T-helper 17 cell (primary cell): ENCODE measurements at places on chromosomes 2 and 18.

- DNase-seq: no peak
Measured at GRCh38 chr2:161067846-161068350, 92.3 kb upstream of the TANK start.

DNA sequence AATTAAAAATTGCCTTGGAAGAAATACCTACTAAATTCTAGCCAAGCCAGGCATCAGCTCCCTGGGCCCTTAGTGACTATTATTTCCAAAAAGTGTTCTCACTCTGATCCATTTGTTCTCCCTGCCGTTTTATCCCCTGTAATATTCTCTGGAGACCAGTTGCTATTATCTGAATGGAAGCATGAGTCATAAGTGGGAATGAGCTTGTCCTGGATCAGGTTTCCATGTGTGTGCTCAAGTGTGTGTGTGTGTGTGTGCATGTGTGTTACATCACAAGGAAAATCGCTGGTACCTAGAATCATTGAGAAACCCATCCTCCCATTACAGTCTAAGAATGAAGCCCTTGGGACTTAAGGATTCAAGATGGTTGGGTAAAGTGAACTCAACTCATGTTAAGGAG, 130.3 kb upstream of the CXCR4 start:
- no peak for DNase-seq

DNA sequence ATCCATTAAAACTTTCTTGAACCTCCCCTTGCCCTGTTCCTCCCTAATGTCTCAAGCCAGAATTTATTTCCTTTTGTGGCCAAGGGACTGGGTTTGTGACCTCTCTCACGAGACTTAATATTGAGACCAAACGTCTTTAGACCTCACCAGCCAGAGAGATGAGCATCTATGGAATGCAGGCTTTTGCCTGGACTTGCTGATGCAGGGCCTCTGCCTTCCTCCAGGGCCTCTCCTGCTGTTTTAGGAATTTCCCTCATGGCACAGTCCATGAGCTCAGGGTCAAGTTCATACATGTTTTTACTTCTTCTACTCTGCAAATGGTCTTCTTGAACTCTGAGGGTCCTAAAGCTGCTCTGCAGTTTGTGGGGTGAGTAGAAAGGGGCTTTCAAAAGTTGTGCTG, 22.3 kb downstream of the IL1B start:
- no peak for DNase-seq

DNA sequence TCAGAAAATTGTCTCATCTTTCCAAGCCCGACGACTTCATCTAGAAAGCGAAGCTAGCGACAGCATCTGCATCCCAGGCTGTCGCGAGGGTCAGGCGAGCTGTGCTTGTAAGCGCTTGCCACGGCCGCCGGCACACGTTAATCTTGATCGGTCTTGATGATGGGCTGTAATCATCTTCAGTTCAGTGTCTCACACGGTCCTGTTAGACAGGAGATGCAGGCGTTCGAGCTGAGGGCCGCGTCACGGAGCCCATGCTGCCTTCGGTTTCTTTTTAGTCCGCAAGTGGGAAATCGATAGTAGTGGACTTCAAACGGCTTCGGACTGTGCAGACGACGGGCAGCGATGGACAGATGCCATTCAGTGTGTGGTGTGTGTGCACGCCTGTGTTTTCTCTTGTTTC, 43.6 kb downstream of the ADI1 start:
- no peak for DNase-seq

- no peak for DNase-seq
Measured at GRCh38 chr2:97781981-97782380, 68.6 kb downstream of the ZAP70 start.

- no peak for DNase-seq
Measured at GRCh38 chr2:176614930-176615329, 345.7 kb downstream of the MTX2 start.

- DNase-seq: no peak
Measured at GRCh38 chr2:141329964-141330363, 800.9 kb downstream of the LRP1B start.

GRCh38 chr2:182666674-182667314, 49.3 kb upstream of the DNAJC10 start:
- DNase-seq: no peak

DNA sequence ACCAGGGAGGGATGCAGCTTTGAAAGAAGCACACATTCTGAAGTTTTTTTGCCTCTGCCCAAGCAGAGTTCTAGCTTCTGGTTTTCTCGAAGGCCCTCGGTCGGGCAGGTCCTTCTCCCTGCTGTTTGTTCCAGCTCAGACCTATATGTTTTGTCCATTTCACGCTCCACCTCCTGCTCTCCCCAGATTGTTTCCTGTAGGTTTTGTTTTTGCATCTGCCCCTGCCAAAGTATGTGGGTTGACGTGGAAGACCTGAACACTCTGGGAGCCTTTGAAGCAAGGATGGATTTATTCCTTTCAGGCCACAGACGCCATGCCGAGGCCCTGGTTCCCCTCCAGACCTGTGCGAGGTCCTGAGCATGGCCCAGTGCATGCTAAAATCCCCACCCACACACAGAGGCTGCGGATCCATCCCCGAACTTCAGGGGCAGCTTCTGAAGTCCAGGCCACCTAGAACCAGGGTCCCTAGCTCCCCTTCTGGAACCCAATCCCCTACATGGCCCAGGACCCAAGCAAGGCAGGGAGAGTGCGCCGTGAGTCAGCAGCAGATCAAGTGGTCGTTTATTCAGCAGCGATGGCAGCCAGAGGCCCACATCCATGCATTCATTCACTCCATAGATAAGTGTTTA, 205.4 kb downstream of the KLHL29 start:
- no peak for DNase-seq

GRCh38 chr2:1049691-1050090, 99.0 kb downstream of the SNTG2 start:
- DNase-seq: no peak

DNA sequence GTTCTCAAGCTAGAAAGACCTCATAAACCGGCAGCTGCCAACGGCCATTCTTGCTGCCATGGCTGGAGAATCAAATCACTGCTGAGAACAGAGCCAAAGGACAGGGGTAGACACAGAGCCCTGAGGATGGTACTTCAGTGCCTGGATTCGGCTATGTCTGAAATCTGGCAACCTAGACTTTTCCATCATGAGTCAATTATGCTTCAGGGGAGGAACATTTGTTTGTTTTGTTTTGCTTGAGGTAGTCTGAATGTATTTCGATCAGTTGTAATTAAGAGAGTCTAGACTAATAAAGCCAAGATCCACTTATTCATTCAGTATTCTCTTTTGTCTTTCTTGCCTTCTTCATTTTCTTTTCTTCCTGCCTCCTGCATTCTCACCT, 122.8 kb upstream of the SH3BP4 start:
- DNase-seq: no peak

- no peak for DNase-seq
Measured at GRCh38 chr2:28906376-28906775, 11.9 kb downstream of the WDR43 start.

DNA sequence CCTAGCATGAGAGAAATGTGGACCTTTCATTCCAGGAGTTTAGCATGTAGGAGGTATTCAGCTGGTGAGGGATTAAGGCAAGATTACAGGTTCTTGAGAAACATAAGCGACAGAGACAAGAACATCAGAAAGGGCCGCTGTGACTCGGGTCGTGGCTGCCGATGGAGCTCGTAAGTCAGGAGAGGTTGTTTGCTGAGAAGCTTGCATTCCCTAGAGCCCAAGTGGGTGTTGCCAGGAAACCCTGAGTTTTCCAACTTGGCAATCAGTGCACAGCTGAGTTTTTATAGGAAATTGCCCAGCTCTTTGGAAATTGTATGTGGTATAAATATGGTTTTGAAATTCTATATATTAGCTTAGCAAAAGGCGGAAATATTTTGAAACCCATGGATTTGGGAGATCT, 46.4 kb upstream of the CYP1B1 start:
- no peak for DNase-seq

GRCh38 chr2:187424146-187424545, 23.9 kb downstream of the CALCRL start:
- DNase-seq: no peak

- no peak for DNase-seq
Measured at GRCh38 chr2:107428781-107429180, 397.9 kb upstream of the RGPD4 start.

DNA sequence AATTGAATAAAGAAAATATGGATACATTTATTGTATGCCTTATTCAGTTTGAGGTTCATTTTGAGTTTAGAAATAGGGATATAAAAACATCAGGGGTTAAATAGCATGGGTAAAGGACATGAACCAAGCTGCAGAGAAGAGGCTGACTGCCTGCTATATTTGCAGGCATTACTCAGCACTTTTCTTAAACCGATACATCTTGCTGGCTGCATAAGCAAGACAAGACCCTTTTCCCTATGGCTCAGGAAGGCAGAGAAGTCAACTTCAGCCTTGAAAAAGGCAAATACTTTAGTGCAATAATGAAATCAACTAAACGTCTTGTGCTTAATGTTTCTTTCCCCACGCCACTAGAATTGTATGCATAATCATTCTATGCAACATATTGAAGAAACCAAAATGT, 36.4 kb downstream of the SCN1A start:
- no peak for DNase-seq

GRCh38 chr2:174683392-174683759, 80.9 kb downstream of the CHRNA1 start:
- no peak for DNase-seq

DNA sequence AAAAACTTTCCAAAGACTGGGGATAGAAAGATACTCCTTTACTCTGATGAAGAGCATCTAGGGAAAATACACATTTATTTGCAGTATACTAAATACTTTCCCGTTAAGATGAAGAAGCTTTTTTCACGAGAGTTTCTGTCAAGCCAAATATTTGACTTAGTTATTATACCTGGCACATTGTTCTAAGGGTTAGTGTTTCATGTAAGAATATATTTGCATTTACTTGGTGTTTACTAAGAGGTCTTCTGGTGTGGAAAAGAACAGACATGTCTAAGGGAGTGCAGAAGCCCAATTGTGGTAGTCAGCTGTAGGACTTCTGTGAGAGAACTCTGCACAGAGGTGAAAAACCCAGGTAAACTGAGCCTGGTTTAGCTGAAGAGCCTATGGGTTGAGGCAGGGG, 457.6 kb upstream of the SOX11 start:
- no peak for DNase-seq

GRCh38 chr2:240881913-240882312, 13.3 kb downstream of the AGXT start:
- DNase-seq: no peak

- DNase-seq: no peak
Measured at GRCh38 chr2:38113981-38114708, 38.2 kb upstream of the CYP1B1 start.
